Nucleus accumbens (tissue), 56 donors: ENCODE measurements at places on chromosomes 1 and 21.

DNA sequence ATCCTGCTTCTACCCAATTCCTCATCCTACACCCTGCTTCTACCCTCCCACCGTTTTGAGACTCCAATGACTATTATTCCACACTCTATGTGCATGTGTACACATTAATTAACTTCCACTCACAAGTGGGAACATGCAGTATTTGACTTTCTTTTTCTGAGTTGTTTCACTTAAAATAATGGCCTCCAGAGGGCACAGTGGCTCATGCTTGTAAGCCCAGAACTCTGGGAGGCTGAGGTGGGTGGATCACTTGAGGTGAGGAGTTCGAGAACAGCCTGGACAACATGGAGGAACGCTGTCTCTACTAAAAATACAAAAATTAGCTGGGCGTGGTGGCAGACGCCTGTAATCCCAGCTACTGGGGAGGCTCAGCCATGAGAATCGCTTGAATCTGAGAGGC, 464.8 kb downstream of the PTBP2 start:
- no peak for DNase-seq

DNA sequence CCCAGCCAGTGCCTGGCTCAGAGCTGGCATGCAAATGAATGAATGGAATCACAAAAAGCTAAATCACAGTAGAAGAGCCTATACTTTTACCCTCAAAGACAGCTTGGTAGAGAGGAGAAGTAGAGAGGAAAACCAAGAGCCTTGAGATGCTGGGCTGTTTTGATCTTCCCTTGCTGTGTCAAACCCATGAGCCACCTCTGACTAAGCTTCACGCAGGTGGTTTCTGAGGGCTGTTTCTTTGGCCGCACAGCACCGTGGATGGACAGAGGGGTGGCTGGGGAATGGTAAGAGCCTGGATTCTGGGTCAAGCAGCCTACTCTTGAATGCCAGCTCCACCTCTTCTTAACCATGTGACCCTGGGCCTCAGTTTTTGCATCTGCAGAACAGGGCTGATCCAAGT, 18.6 kb downstream of the ABCG1 start:
- no peak for DNase-seq

GRCh38 chr1:156114919-156115513, 505 bp downstream of the LMNA start:
- DNase-seq, result peak; percentile 73

DNA sequence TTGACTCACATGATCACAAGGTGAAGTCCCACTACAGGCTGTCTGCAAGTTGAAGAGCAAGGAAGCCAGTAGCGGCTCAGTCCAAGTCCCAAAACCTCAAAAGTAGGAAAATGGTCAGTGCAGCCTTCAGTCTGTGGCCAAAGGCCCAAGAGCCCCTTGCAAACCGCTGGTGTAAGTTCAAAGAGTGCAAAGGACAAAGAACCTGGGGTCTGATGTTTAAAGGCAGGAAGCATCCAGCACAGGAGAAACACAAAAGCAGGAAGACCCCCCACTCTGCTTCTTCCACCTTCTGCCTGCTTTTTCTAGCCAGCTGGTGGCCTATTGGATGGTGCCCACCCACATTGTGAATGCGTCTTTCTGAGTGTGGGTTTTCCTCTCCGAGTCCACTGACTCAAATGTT, 2222.6 kb downstream of the MRPL39 start:
- no peak for DNase-seq

GRCh38 chr1:244918421-244919319, 54.3 kb upstream of the HNRNPU start:
- peak; percentile 52 for DNase-seq

- DNase-seq, result no peak
These were observed 478.2 kb upstream of the VAMP3 start for GRCh38 chr1:7292714-7293419.

DNA sequence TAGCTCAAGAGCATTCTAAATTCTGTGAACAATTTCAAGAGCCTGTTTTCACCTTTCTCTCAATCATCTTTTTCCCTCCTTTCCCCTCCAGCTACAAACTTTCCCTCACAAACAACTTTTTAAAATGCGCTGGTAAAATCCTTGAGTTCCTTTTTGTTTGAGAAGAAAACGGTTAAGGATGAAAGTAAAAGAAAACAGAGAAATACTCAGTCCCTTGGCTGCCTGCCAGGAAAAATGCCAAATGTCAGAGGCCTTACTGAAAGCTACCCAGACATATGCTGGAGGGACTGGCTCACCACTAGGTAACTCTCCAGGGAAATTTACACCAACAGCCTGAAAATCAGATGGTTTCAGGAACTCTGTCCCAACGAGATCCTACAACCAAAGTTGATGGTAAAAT, 11.0 kb upstream of the SERBP1 start:
- DNase-seq, result no peak

DNA sequence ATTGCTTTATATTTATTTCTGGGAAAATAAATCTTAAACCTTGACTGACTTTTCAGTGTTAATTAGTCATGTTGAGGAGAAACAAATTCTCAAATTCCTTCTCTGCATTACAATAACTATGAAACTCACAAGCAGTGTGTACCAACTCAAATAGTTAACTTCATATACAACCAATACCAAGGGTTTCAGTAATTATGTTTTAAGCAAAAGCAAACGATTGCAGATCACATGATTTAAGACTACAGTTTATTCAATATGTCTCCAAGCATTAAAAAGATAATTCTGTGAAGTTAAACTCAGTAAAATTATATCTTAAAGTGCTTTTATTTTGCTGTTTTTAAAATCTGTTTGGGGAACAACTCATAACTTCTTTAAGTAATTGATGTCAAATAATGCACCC, 28.6 kb downstream of the PCSK9 start:
- DNase-seq, result no peak

- DNase-seq, result no peak
These were observed 11.6 kb upstream of the GJA9 start for GRCh38 chr1:38892976-38893375.

- no peak for DNase-seq
These were observed 249.2 kb downstream of the MATN1 start for GRCh38 chr1:30473922-30474817.

GRCh38 chr1:216822480-216822879, 99.3 kb upstream of the ESRRG start:
- no peak for DNase-seq

- DNase-seq, result no peak
These were observed 192.8 kb upstream of the CAMK1G start for GRCh38 chr1:209390764-209391163.

DNA sequence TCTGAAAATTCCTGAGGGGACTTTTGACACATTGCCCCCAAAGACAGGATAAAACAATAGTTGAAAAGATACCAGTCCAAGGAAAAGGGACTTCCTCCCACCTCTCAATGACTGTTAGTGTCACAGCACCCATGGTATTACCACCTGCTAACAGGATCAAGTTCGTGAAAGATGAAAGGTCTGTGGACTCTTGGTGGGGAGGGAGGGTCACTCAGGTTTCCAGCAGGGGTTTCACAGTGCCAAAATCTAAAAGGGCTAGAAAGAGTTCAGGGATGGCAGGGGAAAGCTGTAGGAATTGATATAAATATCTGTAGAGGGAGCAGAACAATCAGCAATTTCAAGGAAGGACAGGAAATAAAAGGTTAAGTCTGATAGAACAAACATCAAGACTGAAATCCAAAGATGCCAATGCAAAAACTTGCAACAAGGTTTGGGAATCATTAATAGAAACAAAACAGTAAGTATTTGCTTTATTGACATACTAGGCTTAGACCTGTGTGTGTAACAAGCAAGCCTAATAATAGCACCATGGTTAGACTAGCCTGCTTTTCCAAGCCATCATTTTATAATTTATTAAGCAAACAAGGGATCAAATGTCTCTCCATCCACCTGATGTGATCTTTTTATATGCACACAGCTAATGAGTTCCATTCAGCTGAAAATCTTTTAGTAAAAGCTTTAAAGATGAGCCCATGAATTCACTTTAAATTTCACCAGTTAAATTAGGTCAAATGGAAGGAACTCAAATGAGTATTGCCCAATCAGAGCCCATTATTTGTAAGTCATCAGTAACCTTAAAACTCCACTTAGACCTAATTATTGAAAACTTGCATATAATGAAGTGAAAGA, 3.7 kb downstream of the MCL1 start:
- no peak for DNase-seq

- no peak for DNase-seq
These were observed 70.3 kb upstream of the PRDX6 start for GRCh38 chr1:173406783-173407230.

- DNase-seq, result no peak
These were observed 17.0 kb upstream of the CSF1 start for GRCh38 chr1:109893532-109894171.

DNA sequence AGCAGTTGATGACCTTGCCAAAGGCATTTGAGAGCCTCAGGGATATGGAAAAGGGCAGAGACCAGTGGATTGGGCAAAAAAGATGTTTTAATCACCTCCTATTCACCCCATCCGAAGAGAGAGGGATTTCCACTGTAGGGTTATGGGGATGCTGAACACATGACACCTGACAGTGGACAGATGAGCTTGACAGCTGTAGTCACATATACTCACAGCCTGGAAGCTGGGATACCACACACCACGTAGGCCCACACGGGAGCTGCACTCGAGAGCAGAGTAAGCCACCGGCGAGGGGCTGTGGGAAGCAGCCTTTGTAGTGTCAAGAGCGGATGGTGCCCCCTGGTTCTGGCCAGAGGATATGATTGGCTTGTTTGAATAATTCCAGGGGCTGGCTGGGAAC, 20.0 kb downstream of the ZBTB40 start:
- no peak for DNase-seq

GRCh38 chr1:40107290-40107959, 10.4 kb upstream of the PPT1 start:
- DNase-seq, result no peak

DNA sequence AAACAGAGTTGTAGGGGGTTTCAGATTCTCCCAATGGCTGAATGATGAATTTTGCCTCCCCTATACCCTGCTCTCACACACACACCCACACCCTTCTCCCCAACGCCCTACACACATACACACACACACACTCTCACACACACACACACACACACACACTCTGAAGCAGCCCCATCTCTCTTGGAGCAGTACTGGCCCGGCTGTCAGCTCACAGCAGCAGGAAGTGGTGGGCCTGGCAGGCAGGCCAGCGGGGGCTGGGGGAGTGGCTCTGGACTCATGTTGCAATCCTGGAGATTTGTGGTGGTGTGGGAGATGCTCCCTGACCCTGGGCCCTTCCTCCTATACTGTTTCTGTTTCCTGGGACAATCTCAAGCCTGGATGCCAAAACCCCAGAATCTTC, 2.2 kb downstream of the IKBKE start:
- DNase-seq, result no peak

DNA sequence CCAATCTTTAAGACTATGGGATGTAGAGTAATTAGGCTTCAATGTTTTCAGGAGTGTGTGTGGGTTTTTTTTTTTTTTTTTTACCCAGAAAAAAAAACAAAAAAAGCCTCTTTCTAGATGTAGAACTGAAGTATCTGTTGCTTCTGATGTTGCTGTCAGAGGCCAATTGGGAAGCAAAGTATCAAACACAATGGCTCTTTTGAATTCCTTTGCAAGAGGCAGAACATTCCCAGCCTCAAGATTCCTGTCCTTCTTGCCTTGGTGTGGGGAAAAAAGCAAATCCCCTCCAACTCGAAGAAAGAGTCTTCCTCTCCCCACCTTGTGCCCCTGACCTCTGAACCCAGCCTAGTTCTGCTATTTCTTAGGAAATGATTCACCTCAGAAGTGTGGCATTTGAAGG, 55.4 kb upstream of the LMO4 start:
- DNase-seq, result no peak

GRCh38 chr1:162230096-162230495, 146.6 kb downstream of the SPATA46 start:
- DNase-seq, result no peak

- no peak for DNase-seq
These were observed 1.5 kb downstream of the EDEM3 start for GRCh38 chr1:184753117-184753516.

GRCh38 chr1:156806512-156807440, 9.9 kb downstream of the SH2D2A start:
- no peak for DNase-seq

GRCh38 chr1:176896216-176896615, 268.3 kb downstream of the ASTN1 start:
- no peak for DNase-seq

DNA sequence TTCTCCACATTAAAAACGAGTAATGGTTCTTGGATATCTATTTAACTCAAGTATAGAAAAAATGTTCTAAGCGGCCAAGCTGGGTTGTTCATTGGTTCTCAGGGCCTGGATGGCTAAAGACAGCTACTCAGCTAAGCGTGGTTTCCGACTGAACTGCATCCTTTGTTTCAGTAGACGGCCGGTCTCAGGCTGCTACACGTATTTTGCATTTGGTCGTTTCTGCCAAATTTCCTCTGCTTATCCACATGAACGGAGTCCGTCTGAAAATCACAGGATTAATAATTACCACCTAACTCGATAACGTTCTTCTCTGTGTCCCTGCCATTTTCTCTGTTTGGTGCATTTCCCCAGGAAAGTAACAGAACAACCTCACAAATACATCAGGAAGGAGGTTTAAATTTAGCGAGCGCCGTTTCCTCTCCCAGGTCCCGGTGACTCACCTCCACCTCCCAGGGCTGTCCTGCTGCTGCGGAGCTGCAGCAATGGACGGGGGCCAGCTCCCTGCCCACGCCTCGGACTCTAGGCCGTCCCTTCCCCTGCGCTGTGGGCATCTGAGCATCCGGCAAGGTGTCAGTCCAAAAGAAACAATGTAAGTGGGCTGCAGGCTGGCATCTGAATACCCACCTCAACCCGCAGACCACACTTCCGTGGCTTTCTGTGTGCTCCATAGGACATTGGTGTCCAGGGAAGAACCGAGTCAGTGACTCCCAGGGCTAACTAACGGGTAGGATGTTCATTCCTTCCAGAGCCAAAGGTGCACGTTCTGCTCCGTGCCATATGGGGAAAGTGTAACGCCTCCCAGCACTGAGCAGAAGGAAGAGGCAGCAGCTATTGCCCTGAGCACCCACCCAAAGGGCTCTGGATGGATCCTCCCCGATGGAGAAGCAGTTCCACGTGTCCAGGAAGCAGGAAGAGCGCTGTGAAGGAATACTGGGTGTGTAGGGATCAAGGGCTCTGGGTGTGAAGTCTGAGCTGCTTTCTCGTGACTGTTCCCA, 4.1 kb upstream of the GABRD start:
- DNase-seq, result no peak

GRCh38 chr1:225845571-225846259, 35.8 kb downstream of the EPHX1 start:
- peak; percentile 22 for DNase-seq
